Natural killer cell treated with Interleukin-12 subunit alpha and Interleukin-12 subunit beta and Interleukin-15 and Interleukin-18, amount 100 ng/mL, for 72 hours (primary cell): ENCODE measurements at places on chromosomes 16 and 17.

DNA sequence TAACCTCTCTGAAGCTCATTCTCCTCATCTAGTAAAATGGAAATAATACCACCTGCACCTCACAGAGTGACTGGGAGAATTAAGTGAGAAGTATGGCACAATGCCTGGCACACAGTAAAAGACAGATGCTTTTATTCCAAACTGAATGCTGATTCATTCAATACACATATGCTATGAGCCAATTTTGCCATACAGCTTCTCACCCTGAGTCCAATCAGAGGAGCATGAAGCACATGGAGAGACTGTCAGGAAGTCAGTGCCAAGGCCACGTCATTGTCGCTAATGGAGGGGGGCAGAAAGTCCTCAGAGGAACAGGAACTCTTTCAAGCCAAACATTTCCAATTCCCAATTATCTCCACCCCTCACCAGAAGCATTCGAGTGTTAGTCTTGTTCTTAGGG is 11.6 kb downstream of the MKS1 start:
- no peak for DNase-seq

DNA sequence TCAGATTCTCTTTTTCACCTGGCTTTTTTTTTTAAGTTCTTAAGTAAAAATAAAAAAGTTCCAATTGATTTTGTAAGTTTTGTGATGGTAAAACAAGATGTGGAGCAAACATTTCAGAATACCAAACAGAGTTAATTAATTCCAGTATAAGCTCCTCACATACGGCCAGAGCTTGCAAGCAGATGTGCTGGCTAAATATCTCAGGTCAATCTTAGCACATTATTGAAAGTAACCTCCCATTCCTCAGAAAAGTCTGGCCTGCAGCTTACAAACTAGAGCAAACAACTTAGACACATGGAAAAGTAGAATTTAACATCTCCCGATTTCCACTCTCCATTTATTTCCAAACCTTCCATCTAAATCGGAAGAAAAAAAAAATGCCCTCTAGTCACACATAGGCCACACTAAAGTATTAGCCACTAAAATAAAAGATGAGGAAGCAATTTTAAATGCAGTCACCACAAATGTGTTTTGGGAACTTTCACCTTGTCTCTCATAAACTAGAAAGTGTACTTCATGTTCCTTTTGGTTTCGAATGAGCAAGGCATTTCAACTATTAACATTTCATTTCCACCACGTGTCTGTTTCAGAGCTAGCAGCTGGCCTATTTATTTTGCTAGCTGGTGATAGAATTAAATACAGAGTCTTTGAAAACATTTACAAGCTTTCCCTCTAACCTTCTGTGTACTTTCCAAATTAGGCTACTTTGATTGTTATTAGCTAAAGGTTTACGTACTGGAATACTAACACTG is 143.3 kb downstream of the STX8 start:
- no peak for DNase-seq

DNA sequence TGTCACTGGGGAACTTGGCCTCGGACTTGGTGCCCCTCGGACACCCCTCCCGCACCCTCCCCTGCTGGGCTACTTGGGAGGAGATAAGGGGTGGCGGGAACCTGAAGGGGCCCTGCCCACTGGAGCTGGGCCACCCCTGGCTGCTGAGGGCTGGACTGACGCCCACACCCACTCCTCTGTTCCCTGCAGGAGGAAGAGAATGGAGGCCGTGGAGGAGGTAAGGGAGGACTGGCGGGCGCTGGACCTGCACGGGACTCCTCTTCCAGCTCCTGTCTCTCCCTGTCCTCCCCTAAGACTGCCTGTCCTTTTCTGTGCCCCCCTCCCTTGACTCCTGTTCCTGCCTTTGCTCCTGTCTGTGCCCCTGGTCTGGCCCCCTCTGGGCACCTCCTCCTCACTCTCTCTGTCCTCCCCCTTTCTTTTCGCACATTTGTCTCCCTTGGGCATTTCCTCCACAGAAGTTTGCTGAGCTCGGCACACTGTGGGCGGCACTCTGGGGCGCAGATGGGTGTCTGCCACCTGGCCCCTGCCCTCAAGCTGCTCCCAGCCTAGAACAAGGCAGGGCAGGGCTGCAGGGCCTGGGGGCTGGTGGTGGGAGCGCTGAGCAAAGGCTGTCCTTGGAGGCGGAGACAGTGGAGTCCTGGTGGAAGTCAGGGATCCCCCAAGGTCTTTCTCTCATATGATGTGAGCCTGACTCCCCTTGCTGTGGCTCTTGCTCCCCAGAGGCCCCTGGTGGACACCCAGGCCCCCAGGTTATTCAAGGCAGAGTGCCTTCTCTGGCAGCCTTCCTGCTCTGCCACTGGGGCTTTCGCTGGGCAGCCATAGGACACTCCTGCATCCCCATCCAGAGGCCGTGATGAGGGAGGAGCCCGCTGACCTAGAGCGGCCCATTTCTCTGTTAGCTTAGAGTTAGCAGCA is 32.7 kb downstream of the ARHGAP23 start:
- DNase-seq, result no peak

GRCh38 chr16:23423496-23424049 is 29.4 kb downstream of the COG7 start:
- DNase-seq, result no peak

DNA sequence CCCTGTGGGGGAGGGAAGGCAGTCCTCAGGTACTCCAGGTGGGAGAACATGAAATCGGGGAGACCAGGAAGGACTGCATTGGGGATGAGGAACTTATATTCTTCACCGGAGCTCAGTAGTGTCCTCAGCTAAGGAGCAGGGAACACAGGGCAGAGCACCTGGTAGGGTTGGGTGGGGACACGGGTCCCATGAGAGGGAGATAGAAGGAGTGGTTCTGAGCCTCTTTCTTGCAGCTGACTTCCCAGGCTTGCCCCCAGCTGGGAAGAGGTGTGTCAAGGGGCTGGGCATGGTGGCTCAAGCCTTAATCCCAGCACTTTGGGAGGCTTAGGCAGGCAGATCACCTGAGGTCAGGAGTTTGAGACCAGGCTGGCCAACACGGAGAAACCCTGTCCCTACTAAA is 2.1 kb downstream of the FHOD1 start:
- no peak for DNase-seq

GRCh38 chr17:72775919-72776318 is 316.6 kb downstream of the SLC39A11 start:
- DNase-seq, result no peak

DNA sequence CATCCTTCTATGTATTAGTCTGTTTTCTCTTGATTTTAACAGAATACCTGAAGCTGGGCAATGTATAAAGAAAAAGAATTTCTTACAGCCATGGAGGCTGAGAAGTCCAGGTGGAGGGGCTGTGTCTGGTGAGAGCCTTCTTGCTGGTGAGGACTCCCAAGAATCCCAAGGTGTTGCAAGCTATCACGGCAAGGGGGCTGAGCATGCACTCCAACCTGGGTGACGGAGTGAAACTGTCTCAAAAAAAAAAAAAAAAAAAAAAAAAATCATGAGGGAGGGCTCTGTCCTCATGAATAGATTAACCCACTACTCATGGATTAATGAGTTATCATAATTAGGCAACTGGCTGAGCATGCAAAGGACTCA is 19.4 kb downstream of the NQO1 start:
- DNase-seq, result no peak

DNA sequence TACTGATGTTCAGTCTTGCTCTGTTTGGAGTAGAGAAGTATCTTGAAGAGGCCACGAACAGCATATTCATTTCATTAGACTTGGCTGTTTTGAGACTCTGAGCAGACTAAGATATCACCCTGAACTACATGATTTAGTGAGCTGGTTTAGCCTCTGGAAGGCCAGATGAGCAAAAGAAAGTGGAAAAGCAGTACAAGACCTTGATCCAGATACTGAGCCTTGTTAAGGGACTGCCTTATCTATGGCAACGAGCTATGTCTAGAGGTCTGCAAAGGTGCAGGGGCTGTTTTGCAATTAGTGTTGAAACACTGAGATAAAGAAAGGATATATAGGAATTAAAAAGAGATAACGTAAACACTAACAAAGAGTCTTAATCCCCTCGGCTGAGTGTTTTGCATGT is 231.4 kb downstream of the IRX3 start:
- DNase-seq, result no peak

- DNase-seq, result no peak
Observed at GRCh38 chr17:41769985-41770384, 16.5 kb downstream of the JUP start.

GRCh38 chr16:1932050-1933028 is 10.7 kb downstream of the MSRB1 start:
- no peak for DNase-seq

GRCh38 chr17:79009397-79010303 is at the start of gene CANT1:
Gene CANT1, minus strand, starts transcription at chr17:79009764. Its CDS starts 12,142 bp downstream, at chr17:78997622.
- DNase-seq, result peak; percentile 91

GRCh38 chr16:80100846-80101451 is 439.8 kb upstream of the DYNLRB2 start:
- DNase-seq, result no peak

DNA sequence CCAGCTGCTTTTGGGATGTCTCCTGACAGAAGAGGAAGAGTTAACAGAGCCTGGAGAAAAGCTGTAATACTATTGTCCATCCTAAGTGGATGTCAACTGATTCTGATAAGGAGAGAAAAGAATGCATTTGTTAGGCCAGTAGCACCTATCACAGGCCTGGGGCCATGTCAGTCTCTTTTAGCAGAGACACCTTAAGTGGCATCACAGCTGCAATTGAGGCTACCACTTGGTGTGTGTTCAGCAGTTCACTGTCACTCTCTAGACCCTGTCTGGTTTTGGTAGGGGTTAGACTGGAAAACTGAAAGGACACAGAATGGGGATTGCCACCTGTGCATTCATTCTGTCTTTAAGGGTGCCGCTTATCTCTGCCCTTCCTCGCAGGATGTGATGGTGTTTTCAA is 42.0 kb downstream of the PSMD12 start:
- no peak for DNase-seq

DNA sequence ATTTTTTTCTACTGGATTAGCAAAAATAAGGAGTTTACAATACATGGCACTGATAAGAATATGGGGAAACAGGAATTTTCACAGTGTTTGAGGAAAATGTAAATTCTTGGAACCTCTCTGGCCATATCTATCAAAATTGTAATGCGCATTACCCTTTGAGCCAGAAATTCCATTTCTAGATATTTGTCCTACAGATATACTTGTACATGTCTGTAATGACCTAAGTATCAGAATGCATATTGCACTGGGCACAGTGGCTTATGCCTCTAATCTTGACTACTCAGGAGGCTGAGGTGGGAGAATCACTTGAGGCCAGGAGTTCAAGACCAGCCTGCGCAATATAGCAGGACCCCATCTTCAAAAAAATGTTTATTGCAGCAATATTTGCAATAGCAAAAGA is 25.8 kb upstream of the HAS3 start:
- DNase-seq, result no peak
